ENCODE measurements at places on chromosomes 3 and 15.

GRCh38 chr3:66800941-66801545, 197.1 kb upstream of the KBTBD8 start:
- no peak for DNase-seq

DNA sequence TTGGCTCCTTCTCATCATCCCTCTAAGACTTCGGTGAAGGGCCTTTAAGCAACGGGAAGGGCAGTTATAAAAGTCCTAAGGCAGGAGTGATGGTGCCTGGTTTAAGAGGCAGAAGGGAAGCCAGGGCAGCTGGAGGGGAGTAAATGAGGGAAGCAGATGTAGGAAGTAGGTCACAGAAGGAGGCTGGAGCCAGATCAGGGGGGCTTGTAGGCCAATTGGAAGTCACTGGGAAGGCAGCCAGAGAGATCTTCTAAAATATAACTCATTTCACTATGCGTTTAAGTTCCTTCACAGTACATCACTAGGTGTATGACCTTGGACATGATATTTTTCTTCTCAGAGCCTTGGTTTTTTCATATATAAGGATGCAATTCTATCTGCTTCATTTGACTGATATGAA, 94.7 kb downstream of the MYH15 start:
- DNase-seq: no peak

- no peak for DNase-seq
Measured at GRCh38 chr3:156469456-156469855, 85.5 kb downstream of the SSR3 start.

GRCh38 chr3:194046995-194047645, 88.8 kb upstream of the HES1 start:
- DNase-seq: no peak

DNA sequence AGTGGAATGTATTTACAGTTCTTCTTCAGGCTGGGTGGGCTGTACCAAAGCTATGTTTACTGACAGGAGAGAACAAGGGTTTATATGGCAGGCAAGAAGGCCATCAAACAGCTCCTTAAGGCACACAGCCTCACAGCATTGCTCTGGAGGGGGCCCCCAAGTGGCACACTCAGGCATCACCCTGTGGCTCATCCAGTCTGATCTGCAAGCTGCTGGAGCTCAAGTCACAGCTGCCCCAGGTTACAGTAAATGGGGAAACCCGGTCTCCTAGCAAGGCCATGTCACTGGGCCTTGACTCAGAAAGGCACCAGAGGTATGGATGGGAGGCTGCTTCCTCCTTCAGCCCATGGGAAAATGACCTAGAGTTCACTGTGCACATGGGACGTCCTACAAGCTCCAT, 67.5 kb downstream of the TFG start:
- DNase-seq: no peak

GRCh38 chr3:69406163-69406562, 20.3 kb upstream of the FRMD4B start:
- DNase-seq: no peak

GRCh38 chr3:124627501-124627908, 102.7 kb upstream of the UMPS start:
- DNase-seq: no peak

GRCh38 chr3:25437953-25438352, 9.9 kb downstream of the RARB start:
- DNase-seq: no peak

- DNase-seq: peak; percentile 92
Measured at GRCh38 chr15:67501836-67502461, 19.0 kb upstream of the C15orf61 start.

DNA sequence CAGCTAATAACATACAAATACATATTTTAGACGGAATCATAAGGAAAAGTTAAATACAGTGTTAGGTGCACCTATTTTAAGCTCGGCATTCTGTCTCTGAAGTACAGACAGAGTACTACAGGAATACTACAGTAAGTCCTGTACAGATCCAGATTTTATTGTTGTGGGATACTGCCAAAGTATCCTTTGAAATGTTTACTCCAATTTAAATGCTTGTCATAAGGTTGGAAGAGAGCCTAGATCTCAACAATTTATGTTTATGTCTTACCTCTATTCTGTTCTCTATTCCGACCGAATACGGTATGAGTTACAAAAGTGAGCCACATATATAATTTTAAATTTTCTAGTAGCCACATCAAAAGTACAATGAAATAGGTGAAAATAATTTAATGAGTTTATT, 25.3 kb downstream of the PLD1 start:
- no peak for DNase-seq

DNA sequence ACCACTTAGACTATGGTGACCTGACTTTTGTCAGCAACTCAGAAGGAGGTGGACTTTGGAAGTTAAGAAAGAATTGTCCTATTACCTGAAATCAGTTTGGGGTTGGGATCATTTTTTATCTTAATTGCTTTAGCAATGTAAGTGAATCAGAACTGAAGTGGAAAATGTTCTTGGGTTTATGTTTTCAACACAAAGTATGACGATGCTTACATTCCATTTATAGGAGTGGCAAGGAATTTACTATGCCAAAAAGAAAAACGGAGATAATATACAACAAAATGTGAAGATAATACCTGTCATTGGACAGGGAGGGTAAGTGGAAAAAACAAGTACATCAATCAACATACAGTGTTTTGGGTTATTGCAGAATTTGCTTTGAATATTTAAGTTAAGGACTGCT, 116.1 kb downstream of the PDE8A start:
- no peak for DNase-seq

GRCh38 chr3:72338082-72338941, 509.9 kb downstream of the SHQ1 start:
- DNase-seq: no peak
